MCF 10A (cell line): ENCODE measurements at places on chromosomes 6 and 20. TPM values are rescaled to one million over a fixed set of nuclear protein-coding genes. Genes with fewer than 3 reads are reported as not detected.

The WFDC11 gene
- not detected in 2 replicates for total RNA-seq

- H3K4me3 ChIP-seq: peak overlapping the region; percentile 94
- DNase-seq: no peak
- H3K4me1 ChIP-seq: peaks cover 13% of the 10 kb centered on the region
- H3K36me3 ChIP-seq: no peaks in the 10 kb centered on the region
Measured at GRCh38 chr6:84228198-84228543, 728 bp upstream of the CEP162 start.

GRCh38 chr6:40798069-40798770, 211.1 kb upstream of the LRFN2 start:
- H3K36me3 ChIP-seq: no peaks in the 10 kb centered on the region
- DNase-seq: no peak
- no peaks in the 10 kb centered on the region for H3K27me3 ChIP-seq
- no peak overlapping the region for H3K4me3 ChIP-seq
- H3K27ac ChIP-seq: no peak overlapping the region

DNA sequence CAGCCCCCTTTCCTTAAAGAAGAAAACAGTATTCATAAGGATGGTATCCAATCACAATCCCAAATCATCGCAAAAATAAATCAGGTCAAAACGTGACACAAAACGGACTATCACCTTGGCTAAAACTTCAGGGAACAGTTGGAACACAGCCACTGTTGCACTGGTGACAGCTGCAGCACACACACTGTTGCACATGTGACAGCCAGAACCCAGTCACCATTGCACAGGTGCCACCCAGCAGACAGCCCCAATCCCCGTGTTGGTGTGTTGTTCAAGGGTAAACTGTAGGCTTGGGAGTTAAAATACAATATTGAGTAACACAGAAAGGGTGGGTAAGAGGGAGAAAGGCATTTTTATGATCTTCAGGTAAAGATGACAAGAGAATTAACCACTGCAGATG, 15.8 kb downstream of the PSMB1 start:
- H3K4me3 ChIP-seq: no peak overlapping the region
- H3K27me3 ChIP-seq: no peaks in the 10 kb centered on the region
- peaks cover 95% of the 10 kb centered on the region for H3K36me3 ChIP-seq
- no peak for DNase-seq

The GPX6 gene
- not detected in 2 replicates for total RNA-seq

DNA sequence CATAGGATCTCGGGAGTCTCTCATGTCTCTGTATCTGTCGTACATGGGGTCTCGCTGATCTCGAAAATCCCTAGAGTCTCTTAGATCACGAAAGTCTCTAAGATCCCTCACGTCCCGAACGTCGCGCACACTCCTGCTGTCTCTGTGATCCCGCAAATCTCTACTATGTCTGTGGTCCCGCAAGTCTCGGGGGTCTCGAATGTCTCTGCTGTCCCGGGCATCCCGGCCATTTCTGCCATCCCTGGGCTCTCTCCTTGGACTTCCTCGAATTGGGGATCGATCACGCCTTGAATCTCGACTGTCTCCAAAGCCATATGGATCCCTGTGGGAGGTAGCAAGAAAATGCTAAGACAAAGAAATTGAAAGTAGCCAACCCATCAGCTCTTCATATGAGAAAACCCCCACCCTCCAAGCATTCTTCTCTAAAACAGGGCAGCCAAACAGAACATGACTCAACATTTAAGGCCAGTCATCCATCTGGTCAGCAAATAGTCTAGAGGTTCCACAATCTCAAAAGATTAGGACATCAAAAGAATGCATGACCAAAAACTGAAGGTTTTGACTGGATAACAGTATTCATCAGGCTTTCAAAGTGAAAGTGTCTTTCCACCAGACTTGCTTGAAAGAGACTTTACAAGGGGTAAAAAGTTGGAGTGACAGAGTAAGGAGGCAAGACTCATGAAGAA, 19.4 kb downstream of the NCOA5 start:
- H3K4me3 ChIP-seq: no peak overlapping the region
- DNase-seq: no peak
- no peak overlapping the region for H3K27ac ChIP-seq
- H3K4me1 ChIP-seq: peaks cover 8% of the 10 kb centered on the region

The ADGRF5 gene
- total RNA-seq: not detected in 2 replicates

The C20orf144 gene
- total RNA-seq: 0.12 and 0.21 TPM in 2 replicates

- peaks cover 13% of the 10 kb centered on the region for H3K4me1 ChIP-seq
- H3K4me3 ChIP-seq: no peak overlapping the region
- no peaks in the 10 kb centered on the region for H3K36me3 ChIP-seq
- H3K27me3 ChIP-seq: peaks cover 50% of the 10 kb centered on the region
- no peak overlapping the region for H3K27ac ChIP-seq
Measured at GRCh38 chr20:57905448-57905847, 195.6 kb upstream of the PMEPA1 start.

- H3K27me3 ChIP-seq: no peaks in the 10 kb centered on the region
- H3K27ac ChIP-seq: no peak overlapping the region
- DNase-seq: no peak
- no peaks in the 10 kb centered on the region for H3K36me3 ChIP-seq
- no peak overlapping the region for H3K4me3 ChIP-seq
Measured at GRCh38 chr6:136118787-136119186, 131.3 kb downstream of the MTFR2 start.

DNA sequence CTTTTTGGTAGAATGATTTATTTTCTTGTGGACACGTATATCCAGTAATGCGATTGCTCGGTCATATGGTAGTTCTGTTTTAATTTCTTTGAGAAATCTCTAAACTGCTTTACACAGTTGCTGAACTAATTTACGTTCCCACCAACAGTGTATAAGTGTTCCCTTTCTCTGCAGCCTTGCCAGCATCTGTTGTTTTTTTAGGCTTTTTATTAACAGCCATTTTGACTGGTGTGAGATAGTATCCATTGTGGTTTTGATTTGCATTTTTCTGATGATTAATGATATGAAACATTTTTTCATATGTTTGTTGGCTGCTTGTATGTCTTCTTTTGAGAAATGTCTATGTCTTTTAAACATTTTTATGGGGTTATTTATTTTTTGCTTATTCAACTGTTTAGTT, 196.7 kb downstream of the MOXD1 start:
- H3K27me3 ChIP-seq: no peaks in the 10 kb centered on the region
- no peaks in the 10 kb centered on the region for H3K36me3 ChIP-seq
- H3K4me1 ChIP-seq: peaks cover 8% of the 10 kb centered on the region
- no peak for DNase-seq

DNA sequence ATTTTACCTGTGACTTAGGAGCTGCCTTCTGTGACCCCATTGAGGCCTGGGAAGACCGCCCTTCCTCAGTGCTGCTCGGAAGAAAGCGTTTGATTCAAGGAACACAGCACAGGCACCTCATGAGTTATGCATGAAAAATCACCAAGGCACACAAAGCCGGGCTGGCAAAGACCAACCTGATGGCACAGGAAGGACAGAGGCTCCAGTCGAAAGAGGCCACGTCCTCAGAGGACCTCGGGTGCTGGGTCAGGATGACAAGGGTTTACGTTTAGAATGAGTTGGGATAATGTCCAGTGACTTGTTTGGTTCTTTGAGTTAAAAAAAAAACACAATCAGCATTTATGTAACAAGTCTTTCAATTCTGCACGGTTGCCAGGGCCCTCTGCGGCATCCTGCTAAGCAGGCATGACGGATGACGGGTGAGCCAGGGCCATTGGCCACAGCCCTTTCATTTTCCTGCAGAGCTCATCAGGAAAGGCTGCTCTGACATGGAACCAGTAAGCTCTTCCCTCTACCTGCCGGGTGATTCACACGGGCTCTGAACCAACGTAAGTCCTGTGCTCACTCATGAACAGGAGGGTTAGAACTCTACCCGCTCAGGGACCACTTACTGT, 112.8 kb downstream of the DACT2 start:
- H3K27ac ChIP-seq: no peak overlapping the region
- H3K27me3 ChIP-seq: peaks cover 14% of the 10 kb centered on the region
- no peaks in the 10 kb centered on the region for H3K4me1 ChIP-seq
- no peak for DNase-seq

GRCh38 chr20:63519668-63520503, 679 bp upstream of the PPDPF start:
- H3K27ac ChIP-seq: no peak overlapping the region
- DNase-seq: peak; percentile 30
- H3K36me3 ChIP-seq: peaks cover 32% of the 10 kb centered on the region
- no peaks in the 10 kb centered on the region for H3K27me3 ChIP-seq

The SYNJ2 gene
- total RNA-seq: 8.9 and 10.3 TPM in 2 replicates

The SLC26A8 gene
- total RNA-seq: not detected in 2 replicates

- no peak for DNase-seq
- peaks cover 7% of the 10 kb centered on the region for H3K4me1 ChIP-seq
- no peaks in the 10 kb centered on the region for H3K27me3 ChIP-seq
- no peaks in the 10 kb centered on the region for H3K36me3 ChIP-seq
Measured at GRCh38 chr6:113884011-113884410, 26.9 kb downstream of the MARCKS start.

DNA sequence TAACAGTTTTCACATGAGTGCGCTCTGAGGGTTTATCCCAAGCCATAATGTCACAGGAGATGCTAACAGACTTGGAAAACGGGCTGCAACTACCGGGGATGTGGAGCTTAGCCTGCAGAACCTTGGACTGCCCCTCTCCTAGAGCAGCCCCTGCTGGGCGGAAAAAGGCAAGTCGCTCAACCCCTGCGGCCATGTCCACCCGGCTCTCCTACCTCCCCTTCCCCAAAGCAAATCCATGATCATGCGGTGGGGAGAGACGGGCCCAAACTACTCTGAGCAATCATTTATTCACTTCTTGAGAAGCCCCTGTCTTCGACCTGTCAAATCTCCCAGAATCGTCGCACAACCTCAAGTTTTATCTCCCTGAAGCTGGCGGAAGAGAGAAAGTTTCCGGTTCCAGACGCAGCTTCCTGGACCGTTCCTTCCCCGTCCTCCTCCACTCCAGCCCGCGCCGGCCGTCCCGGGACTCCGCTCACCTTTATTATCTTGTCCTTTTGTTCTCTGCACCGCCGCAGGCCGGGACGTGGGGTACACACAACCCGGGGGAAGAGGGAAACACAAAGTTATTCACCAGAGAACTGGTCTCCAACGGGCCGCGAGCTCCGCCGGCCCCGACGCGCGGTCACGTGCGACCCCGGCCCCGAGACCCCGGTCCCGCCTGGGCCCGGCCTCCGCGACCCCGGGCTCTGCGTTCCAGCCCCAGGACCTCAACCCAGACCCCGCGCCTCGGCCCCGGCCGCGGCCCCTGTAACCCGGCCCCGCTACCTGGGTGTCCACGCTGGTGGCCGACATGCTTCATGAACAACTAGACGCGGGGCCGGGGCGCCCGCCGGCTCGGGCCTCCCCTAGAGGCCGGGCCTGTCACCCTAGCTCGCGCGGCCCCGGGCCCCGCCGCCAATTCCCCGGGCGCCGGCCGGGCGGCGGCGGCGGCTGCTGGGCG, 560 bp downstream of the YTHDF1 start:
- H3K4me3 ChIP-seq: peak overlapping the region; percentile 91
- H3K4me1 ChIP-seq: peaks cover 39% of the 10 kb centered on the region
- peaks cover 8% of the 10 kb centered on the region for H3K27me3 ChIP-seq
- DNase-seq: peak; percentile 42
- peak overlapping the region; percentile 92 for H3K27ac ChIP-seq
- H3K36me3 ChIP-seq: peaks cover 49% of the 10 kb centered on the region

DNA sequence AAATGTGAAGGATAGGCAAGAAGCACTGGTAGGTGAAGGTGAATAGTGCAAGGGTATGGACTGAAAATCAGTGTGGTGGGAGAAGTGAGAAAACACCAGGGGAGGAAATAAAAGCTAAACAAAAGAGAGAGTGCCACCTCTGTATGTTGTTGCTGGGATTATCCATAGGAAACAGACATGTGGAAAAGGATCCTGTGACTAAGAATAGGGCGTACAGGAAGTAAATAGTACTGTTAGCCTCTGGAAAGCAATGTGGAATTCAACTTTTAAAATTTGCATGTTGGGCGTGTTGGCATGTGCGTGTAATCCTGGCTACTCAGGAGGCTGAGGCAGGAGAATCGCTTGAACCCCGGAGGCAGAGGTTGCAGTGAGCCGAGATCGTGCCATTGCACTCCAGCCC, 661.7 kb downstream of the KIF16B start:
- peaks cover 12% of the 10 kb centered on the region for H3K4me1 ChIP-seq
- H3K4me3 ChIP-seq: no peak overlapping the region
- no peaks in the 10 kb centered on the region for H3K27me3 ChIP-seq
- no peak for DNase-seq
- H3K27ac ChIP-seq: no peak overlapping the region

DNA sequence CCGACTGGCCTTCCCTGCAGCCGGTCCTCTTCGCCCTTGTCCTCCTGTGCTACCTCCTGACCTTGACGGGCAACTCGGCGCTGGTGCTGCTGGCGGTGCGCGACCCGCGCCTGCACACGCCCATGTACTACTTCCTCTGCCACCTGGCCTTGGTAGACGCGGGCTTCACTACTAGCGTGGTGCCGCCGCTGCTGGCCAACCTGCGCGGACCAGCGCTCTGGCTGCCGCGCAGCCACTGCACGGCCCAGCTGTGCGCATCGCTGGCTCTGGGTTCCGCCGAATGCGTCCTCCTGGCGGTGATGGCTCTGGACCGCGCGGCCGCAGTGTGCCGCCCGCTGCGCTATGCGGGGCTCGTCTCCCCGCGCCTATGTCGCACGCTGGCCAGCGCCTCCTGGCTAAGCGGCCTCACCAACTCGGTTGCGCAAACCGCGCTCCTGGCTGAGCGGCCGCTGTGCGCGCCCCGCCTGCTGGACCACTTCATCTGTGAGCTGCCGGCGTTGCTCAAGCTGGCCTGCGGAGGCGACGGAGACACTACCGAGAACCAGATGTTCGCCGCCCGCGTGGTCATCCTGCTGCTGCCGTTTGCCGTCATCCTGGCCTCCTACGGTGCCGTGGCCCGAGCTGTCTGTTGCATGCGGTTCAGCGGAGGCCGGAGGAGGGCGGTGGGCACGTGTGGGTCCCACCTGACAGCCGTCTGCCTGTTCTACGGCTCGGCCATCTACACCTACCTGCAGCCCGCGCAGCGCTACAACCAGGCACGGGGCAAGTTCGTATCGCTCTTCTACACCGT, 6.1 kb downstream of the UBD start:
- no peak overlapping the region for H3K4me3 ChIP-seq
- peaks cover 67% of the 10 kb centered on the region for H3K27me3 ChIP-seq
- peaks cover 6% of the 10 kb centered on the region for H3K36me3 ChIP-seq
- H3K27ac ChIP-seq: no peak overlapping the region
- DNase-seq: no peak

- peak overlapping the region; percentile 92 for H3K27ac ChIP-seq
- peak; percentile 55 for DNase-seq
- peaks cover 6% of the 10 kb centered on the region for H3K36me3 ChIP-seq
- no peak overlapping the region for H3K4me3 ChIP-seq
- peaks cover 11% of the 10 kb centered on the region for H3K4me1 ChIP-seq
Measured at GRCh38 chr20:51687108-51687507, 81.1 kb downstream of the ATP9A start.

DNA sequence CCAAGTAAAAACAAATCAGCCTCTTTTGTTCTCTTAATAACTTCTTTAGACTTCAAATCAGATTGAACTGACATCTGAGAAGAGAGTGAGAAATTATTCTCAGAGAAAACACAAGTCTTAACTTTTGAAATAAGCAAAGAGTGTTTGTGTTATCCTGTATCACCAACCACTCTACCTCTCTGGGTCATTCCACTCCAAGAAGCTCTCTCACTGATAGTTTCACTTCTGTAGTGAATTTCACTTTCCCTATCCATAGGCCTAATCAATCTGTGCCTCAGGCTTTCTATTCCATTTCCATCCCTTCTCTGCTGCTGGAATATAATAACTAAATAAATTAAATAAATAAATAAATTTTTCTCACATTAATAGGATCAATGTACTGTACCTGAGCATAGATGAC, 235.0 kb downstream of the HTR1B start:
- H3K36me3 ChIP-seq: no peaks in the 10 kb centered on the region
- no peaks in the 10 kb centered on the region for H3K4me1 ChIP-seq
- H3K4me3 ChIP-seq: no peak overlapping the region
- DNase-seq: no peak
